Brain microvascular endothelial cell (primary cell): ENCODE measurements at places on chromosomes 11 and 22.

- DNase-seq, result peak; percentile 81
These were observed at the start of gene CASP1 for GRCh38 chr11:105034813-105035620. TSS of gene CASP1 (minus strand) at chr11:105035144. CDS start at chr11:105035113, 31 bp downstream.

- DNase-seq, result no peak
These were observed 96.4 kb downstream of the CTTN start for GRCh38 chr11:70494559-70495350.

GRCh38 chr11:63609971-63610580, 4.2 kb downstream of the PLAAT3 start:
- no peak for DNase-seq

- no peak for DNase-seq
These were observed 5.5 kb downstream of the LRRC74B start for GRCh38 chr22:21051145-21051830.

DNA sequence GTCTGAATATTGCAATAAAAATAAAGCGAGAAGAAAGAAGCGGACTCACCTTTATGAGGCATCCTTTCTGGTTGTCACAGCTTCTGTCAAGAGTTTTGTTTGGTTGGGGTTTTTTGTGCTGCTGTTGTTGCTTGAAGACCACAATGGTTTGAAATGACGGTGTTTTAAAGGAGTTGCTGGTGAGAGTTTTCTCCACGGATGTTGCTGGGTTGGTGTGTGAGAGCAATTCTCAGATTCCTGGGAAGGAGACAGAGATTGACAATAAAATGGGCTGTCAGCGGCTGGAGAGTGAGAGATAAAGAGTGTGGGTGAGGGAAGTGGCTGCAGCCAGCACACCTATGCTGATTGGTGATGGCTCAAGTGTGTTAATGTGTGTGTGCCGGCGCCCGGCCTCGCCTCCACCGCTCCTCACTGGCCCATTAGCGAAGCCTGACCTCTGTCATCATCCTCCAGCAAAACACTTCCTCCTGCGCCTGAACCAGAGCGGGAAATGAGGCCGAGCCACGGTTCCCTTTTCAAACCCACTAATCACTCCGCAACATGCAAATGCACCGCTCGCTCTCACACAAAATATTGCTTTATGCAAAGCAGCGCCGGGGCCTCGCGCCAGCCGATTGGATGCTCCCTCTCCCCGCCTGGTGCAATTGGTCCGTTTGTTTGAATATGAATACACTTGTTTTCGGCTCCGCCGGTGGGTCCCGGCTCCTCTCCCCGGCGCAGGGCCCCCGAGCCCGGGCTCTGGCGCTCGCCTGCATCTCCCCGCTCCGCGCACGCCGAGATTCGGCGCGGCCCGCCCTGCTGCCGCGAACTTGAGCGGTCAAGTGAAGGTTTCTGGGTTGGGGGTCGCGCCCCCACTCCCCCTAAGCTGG, at the start of gene PAX6:
PAX6 (minus strand) TSS at position 544 of the 869 bp plus-strand sequence. CDS start 4,911 bp downstream, outside the sequence.
- peak; percentile 9 for DNase-seq

DNA sequence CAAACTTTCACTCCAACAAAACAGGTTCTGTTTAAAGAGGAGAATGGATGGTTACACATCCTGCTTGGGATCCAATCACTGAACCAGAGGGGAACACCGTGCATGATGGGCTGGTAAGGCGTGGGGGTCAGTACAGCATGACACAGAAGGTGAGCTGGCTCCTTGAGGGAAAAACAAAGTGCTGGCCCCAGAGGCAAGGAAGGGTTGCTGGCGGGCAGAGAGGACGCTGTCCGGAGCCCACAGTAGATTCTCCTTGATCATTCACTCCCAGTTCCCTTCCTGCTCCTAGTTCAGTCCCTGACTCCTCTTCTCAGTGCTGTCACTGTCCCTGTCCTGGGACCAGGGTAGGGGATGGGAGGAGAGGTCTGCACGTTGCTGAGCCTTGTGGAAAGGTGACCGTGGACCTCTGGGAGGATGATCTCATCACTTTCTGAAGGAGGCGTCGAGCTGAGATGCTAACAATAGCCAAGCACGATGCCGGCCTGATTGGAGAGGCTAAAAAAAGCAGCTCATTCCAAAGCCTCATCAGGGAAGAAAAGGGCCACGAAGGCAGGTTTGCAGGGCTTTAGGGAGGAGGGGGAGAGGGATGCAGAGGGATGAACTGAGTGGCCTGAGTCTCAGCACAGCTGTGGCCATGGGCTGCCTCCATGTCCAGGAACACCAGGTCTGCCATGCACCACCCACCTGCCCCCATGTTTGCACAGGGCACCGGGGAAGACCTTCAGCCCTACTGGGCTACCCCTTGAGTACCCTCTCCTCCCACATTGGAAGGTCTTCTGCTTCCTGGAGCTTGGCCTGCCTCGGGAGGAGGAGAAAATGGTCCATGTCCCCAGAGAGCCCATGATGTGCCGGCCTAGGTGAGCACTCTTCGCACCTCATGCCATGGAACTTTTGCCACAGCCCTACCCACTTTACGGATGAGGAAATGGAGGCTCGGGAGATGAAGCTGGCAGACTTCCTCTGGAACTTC, 72.7 kb upstream of the RTL6 start:
- DNase-seq, result no peak

GRCh38 chr11:2826679-2827056, 58.9 kb downstream of the CDKN1C start:
- DNase-seq, result no peak

- DNase-seq, result no peak
These were observed 18.3 kb downstream of the RGL4 start for GRCh38 chr22:23709107-23709506.

DNA sequence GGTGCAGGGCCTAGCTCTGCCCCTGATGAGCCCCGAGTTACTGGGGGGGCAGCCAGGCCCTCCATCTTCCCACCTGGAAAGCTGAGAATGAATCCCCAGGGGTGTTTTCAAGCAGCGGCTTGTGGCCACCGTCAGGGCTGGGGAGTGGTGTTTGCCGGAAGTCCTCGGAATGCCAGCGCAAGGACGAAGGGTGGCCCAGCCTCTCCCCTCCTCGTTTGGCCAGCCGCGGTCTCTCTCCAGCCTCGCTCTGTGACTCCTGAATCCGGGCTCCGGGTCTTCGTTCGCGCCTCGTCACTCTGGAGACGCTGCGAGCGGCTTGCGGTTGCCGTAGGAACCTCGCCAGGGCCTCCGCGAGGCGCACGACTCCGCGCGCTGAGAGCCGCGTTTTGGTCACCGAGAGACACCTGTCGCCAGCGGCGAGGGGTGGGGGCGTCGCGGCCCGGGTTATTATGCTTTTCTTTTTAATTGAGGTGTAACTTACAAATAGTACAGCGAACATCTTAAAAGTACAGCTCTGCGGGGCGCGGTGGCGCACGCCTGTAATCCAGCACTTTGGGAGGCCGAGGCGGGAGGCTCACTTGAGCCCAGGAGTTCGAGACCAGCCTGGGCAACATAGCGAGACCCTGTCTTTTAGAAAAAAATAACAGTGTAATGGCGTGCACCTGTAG, 6.3 kb upstream of the KDELR3 start:
- DNase-seq, result peak; percentile 72

GRCh38 chr22:45565973-45566372, 63.3 kb downstream of the FBLN1 start:
- no peak for DNase-seq

DNA sequence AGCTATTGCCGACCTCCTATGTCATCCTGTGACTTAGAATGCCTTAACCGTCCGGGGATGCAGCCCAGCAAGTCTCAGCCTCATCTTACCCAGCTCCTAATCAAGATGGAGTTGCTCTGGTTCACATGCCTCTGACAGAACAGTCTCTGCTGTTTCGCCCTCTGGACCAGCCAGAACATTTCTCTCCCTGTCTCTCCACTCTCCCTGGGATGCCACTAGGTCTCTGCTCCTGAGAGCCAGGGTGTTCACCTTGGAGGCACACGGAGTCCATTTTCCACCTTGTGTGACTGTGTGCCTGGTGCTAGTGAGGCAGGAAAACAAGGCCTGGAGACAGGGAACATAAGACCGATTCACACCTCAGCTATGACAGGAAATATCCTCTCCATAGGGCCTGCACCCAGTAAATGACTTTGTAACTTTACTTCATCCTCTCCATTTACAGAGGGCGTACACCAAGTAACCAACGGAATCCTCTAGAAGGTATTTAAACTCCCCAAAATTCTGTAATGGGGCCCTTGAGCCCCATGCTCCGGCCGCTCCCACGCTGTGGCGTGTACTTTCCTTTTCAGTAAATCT, 16.8 kb upstream of the B4GALNT4 start:
- DNase-seq, result no peak
